ENCODE measurements at places on chromosomes 11 and 22.

DNA sequence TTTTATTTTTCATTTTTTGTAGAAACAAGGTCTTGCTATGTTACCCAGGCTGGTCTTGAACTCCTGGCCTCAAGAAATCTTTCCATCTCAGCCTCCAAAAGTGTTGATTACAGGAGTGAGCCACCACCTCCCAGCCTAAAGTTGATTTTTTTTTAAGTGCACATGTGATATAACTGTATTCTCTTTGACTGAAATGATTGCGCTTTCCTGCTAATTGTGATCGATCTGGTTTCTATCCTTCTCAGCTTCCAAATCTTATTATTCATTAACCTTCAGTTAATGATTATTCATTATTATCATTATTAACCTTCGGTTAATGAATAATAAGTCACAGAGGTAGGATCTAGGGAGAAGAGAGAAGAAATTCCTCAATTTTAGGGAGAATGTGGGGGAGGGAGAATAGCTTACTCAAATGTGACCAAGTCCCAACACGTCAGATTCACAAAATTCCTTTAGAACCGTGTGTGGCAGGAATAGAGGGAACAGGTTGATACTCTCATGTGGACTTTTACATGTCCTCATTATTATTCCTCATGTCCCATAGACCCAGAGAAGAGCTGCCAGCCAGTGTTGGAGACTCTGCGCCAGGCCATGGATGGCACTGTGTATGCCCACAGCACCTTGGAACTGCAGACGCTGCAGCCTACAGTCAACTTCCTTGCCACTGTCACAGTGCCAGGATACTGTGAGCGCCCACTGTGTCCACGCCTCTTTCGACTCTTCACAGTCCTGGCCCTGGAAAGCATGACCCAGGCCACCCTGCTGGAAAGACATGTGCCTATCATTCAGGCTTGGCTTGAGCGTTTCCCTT is 47.1 kb downstream of the RRP8 start:
- no peak for DNase-seq

DNA sequence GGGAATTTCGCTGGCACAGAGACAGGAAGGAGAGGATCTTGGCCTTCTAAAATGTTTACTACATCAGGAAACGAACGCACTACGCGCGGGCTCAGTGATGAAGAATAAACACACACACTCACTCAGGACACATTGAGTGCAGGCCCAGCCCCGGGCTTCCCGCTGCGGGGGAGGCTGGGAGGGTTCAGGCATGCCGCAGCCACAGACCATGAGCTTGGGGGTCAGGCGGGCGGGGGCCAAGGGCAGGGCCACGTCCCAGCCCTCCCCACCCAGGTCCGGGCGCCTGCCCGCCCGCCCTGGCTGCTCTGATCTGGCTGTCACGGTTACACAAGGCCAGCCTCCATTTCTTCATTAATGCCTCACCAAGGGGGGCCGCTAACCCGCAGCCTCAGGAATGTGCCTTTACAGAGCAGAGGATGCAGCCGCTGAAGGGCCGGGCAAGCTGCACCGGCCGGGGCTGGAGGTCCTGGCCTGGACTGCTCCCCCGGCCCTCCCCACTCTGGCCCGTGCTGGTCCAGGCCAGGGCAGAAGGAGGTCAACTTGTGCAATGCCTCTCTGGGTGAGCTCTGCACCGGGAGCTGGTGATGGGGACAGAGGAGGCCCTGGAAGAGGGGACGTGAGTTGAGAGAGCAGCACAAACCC is 41.7 kb downstream of the IGF2 start:
- DNase-seq, result no peak

DNA sequence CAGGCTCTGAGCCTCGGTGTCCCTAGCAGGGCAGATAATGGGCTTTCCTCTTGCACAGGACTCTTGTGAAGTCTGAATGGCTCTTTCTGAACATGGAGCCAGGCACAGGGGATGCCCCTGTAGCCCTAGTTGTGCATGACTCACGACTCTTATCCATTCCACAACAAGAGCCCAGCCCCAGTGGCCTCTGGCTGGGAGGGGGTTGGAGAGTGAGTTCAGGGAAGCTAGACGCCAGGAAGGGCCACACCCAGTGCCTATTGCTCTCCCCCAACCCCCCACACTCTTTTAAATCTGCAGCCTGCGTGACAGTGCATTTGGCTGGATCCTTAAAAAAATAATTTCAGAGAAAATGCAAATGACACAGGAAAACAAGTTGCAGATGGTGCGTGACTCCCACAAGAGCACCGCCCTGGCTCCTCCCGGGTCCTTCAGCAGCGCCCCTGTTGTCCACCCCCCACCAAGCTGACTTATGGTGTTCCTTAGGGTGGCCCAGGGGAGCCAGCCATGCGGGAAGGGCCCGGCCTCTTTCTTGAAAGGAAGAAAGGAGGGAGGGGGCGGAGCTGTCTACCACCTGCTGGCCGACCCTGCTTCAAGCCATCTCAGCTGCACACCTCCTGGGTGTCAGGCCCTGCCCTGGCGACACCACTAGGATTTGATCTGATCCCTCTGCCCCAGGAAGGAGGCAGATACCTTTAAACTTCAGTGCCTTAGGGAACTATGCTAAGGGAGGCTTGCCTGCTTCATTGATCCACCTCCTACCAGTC is 74.7 kb downstream of the MN1 start:
- DNase-seq, result no peak

GRCh38 chr11:3137486-3138177 is 27.5 kb downstream of the OSBPL5 start:
- no peak for DNase-seq

GRCh38 chr22:30228509-30229359 is 17.8 kb downstream of the LIF start:
- no peak for DNase-seq

GRCh38 chr11:100563541-100564280 is 123.4 kb upstream of the ARHGAP42 start:
- no peak for DNase-seq

DNA sequence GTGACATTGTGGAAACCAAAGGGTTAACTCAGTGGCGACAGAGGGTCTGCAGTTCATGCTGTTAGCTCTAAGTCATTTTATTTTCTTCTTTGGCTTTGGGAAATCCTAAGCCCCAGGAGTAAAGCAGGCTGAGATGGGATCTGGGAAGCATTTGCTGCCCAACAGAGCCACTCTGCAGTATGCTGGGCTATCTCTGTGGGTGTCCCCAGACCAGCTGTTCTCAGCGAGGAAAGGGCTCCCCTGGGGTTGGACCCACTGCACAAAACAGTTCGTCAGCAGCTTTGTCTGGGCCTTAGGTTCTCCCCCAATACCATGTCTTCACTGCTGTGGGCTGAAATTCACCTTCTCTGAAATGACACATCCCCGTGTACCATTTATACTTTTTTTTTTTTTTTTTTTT is 34.0 kb downstream of the KREMEN1 start:
- DNase-seq, result no peak
